NCI-H460 (cell line): ENCODE measurements at places on chromosomes 3 and 15. TPM values are rescaled to one million over a fixed set of nuclear protein-coding genes. Genes with fewer than 3 reads are reported as not detected.

GRCh38 chr3:63921741-63922482 lies 9.7 kb upstream of the SCAANT1 start:
- no peak for DNase-seq

HRG gene
- total RNA-seq = 0.10 TPM in 1 of 2 replicates, not detected in the other

GCSAM gene
- not detected in 2 replicates for total RNA-seq

DNA sequence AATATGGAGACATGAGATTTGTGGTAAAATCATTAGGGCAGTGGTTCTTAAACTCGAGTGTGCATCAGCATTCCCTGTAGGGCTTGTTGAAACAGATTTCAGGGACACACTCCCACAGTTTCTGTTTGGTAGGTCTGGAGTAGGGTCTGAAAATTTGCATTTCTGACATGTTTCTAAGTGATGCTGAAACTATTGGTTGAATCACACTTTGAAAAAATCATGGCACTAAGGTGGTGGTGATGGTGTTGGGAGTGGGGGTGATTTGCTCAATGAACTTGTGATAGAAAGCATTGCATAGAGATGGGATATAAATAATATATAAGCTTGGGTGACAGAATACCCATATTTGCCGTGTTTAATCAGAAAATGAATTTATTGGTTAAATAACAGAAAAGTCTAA lies 11.3 kb downstream of the MITF start:
- DNase-seq = no peak

DNA sequence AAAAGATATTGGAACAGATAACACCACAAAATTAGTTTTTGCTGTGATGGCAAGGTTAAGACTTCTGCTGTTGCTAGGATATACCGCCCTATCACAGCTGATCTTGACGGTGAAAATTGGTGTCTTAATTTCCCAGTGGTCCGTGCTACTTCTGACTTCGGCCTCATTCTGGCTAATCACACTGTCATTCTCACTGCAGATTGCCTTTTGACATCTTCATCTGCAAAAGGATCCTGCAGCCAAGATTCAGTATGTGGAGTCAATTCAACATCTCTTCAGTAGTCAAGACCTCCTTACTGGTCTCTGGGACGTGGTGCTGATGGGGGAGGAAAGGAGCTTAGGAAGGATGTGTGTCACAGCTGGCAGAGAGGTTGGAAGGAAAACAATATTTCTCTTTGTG lies 438.6 kb downstream of the WDR72 start:
- DNase-seq = no peak

- no peak for DNase-seq
These were observed 3.2 kb downstream of the XYLB start for GRCh38 chr3:38349684-38350359.

- DNase-seq = no peak
These were observed 16.5 kb downstream of the THSD4 start for GRCh38 chr15:71131601-71132362.
